ENCODE measurements at places on chromosomes 1 and 21. TPM values are rescaled to one million over a fixed set of nuclear protein-coding genes. Genes with fewer than 3 reads are reported as not detected.

Gene ALPL
- total RNA-seq = 0.38 TPM

Gene MAN1C1
- total RNA-seq = 0.44 TPM

GRCh38 chr1:204344665-204345355, 14.9 kb downstream of the PLEKHA6 start:
- H3K27me3 ChIP-seq = peaks cover 48% of the 10 kb centered on the region
- H3K27ac ChIP-seq = no peak overlapping the region
- H3K4me3 ChIP-seq = no peak overlapping the region

DNA sequence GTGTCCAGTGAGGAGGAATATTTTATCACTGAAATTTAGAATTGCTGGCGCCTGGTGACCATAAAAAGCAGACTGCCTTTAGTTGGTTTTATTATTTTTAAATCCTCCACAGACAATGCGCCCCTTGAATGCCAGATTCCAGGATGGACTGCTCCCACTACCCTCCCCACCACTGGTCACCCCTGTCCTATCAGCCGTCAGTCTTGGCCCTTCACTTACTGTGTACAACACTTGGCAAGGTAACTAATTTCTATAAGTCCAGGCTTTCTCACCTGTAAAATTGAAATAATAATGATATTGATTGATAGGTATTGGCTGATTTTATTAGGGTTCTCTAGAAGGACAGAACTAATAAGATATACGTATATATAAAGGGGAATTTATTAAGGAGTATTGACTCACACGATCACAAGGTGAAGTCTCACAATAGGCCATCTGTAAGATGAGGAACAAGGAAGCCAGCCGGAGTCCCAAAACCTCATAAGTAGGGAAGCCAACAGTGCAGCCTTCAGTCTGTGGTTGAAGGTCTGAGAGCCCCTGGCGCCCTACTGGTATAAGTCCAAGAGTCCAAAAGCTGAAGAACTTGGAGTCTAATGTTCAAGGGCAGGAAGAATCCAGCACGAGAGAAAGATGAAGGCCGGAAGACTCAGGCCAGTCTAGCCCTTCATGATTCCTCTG, 17.8 kb downstream of the RHEX start:
- peaks cover 32% of the 10 kb centered on the region for H3K27me3 ChIP-seq
- H3K27ac ChIP-seq = no peak overlapping the region
- peaks cover 21% of the 10 kb centered on the region for H3K4me1 ChIP-seq
- DNase-seq = no peak
- no peaks in the 10 kb centered on the region for H3K36me3 ChIP-seq

GRCh38 chr1:15177710-15178166, 24.2 kb downstream of the TMEM51 start:
- H3K27ac ChIP-seq = no peak overlapping the region
- peaks cover 57% of the 10 kb centered on the region for H3K27me3 ChIP-seq
- H3K4me1 ChIP-seq = peaks cover 8% of the 10 kb centered on the region
- no peaks in the 10 kb centered on the region for H3K36me3 ChIP-seq
- no peak for DNase-seq
- no peak overlapping the region for H3K4me3 ChIP-seq

DNA sequence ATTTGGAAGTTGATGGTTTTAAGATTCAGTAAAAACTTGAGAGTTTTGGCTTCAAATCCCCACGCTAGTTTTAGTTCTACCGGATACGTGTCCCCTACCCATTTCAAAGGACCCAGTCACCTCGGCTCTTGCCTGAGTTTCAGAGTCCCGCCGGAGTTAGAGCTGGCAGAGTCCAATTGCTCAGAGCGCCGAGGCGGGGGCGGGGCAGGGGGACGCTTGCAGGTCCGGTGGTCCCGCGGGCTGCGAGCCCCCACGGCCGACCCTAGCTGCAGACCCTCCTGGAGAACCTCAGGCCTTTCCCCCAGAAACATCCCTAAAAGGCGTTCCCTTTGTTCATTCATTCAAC, 765 bp upstream of the VPS45 start:
- peak; percentile 41 for DNase-seq
- no peaks in the 10 kb centered on the region for H3K27me3 ChIP-seq
- peak overlapping the region; percentile 75 for H3K27ac ChIP-seq
- H3K36me3 ChIP-seq = peaks cover 13% of the 10 kb centered on the region
- peak overlapping the region; percentile 47 for H3K4me3 ChIP-seq
- H3K4me1 ChIP-seq = peaks cover 18% of the 10 kb centered on the region
